ENCODE measurements at places on chromosomes 11 and 22.

DNA sequence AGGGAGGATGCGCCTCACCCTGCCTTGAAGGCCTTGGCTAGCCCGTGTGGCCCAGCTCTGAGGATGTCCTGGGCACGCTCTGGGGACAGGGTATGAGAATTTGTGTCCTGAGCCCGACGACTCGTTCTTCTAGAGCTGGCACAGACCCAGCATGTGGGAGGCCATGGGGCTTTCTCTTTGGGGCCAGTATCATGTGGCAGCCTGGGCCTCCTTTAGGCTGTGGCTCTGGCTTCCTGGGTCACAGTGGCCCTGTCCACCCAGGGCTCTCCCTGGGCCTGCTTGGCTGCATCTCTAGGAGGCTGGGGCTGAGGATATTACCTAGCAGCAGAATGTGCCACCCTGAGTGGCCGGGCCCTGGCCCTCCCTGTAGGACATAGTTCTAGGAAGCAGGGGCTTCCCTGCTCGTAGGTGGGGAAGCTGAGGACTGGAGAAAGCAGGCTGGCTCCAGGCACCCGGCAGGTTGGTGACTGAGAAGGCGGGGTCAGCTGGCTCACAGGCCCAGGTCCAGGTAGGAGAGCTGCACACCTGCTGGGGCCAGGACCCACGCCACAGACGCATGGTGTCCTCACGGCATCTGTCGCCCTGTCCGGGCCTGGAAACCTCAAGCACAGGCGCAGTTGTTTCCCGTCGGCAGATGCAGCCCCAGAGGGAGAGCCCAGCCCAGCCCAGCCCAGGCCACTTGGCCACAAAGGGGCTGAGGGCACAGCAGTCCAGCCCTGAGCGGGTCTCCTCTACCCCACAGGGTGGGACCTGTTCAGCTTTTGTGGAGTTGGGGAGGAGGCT lies 6.8 kb downstream of the CCDC188 start:
- no peak for DNase-seq

DNA sequence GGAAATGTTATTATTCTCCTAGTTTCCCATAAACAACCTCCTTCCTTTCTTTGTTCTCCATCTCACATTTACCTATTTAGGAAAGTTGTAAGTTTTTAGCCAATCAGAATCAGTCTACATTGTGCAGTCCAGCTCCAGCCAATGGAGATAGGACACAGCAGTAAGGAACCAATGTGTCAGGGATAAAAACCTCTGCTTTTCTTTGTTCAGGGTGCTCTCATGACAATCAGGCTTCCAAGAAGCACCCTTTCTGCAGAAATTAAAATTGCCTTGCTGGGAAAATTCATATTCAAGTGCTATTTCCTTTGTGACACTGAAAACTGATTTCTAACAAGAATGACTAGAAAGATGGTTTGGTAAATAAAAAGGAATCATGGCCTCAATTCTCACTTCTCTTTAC lies 14.6 kb downstream of the SCGB2A1 start:
- no peak for DNase-seq

- DNase-seq: no peak
These were observed 603.7 kb upstream of the LUZP2 start for GRCh38 chr11:23893126-23893525.

GRCh38 chr11:86171627-86172026 lies 72.9 kb upstream of the EED start:
- DNase-seq: no peak

GRCh38 chr11:1935156-1936071 lies 11.7 kb upstream of the MRPL23 start:
- DNase-seq: no peak

GRCh38 chr11:113796663-113797259 lies 17.2 kb downstream of the CLDN25 start:
- DNase-seq: peak; percentile 73

DNA sequence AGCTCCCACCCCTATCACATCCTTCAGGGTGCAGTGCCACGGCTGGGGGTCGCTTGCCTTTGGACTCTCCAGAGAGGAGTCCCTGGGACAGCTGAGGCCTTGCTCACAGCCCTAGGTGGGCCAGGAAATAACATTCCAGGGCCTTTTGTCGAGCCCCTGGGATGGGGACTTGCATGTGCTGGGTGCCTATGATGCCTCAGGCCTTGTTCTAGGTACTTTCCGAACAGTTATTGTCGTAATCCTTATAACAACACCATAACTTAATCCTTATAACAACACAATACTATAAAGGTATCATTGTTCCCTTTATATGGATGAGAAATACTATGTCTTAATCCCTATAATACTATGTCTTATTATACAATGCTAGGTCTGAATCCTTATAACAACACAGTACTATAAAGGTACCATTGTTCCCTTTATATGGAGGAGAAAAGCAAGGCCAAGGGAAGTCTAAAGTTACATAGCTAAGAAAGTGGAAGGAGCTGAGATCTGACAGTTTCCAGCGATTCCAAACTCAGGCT lies 236.5 kb downstream of the ST3GAL4 start:
- DNase-seq: no peak

DNA sequence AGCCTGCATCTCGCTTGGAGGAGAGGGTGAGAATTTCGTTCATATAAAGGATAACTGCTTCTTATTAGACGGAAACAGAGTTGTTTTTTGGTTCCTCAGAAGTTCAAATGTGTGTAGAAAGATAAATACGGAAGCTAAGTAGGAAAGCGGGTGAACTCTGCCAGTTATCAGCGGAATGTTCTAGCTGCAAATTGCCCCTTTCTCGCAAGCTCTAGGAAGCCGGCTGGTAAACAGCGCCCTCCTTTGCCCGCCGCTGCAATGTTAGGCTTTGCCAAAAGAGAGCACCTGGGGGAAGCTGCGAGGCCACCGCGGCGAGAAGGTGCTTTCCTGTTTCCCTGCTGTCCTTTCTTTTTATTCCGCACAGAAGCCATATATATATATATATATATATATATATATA lies 67.0 kb downstream of the IGLL5 start:
- DNase-seq: peak; percentile 23

DNA sequence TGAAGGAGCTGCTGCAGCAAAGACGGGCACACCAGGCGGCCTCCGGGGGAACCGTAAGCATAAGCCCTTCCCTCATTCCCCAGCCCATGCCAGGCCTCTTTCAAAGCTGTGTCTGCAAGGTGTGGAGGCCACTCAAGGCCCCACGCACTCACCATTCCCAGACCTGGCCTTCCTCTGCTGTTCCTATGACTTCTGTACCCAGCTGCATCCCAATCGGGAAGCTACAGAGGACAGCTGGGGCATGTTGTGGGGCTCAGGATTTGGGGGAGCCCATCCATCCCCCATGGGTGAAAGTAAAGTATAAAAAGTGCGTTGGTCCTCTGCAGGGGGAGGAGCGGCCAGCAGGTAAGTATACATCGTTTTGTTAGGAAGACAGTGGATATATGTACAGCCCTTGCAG lies 2.2 kb downstream of the POU2AF3 start:
- DNase-seq: no peak

DNA sequence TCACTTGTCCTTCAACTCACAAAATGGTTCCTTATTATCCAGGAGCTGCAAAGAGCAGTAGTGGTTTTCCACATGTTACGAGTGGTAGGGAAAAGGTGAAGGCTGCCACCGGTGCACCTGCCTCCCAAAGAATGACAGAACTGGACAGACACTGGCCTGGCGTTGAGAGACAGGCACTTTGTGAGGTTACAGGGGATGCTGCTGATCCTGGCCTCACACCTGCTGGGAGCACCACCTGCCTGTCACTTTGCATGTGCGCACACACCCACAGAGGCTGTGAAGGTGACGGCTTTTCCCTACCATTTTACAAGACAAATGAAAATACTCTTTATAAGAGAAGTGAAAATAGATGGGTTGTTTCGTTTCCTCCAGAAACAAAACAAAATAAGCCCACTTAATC lies 175.3 kb upstream of the B3GAT1 start:
- DNase-seq: no peak

- DNase-seq: no peak
These were observed 62.7 kb downstream of the MICAL2 start for GRCh38 chr11:12173111-12173510.

GRCh38 chr11:133600786-133601185 lies 68.5 kb upstream of the OPCML start:
- no peak for DNase-seq

- no peak for DNase-seq
These were observed at the start of gene MPEG1 for GRCh38 chr11:59212744-59213631. MPEG1 (minus strand) TSS chr11:59212927; CDS start chr11:59212865, 62 bp downstream.

- DNase-seq: no peak
These were observed 42.8 kb upstream of the DKK3 start for GRCh38 chr11:12051287-12051662.

- DNase-seq: peak; percentile 15
These were observed 10.3 kb upstream of the UCP3 start for GRCh38 chr11:74019104-74019738.

GRCh38 chr11:58658623-58659022 lies 36.2 kb downstream of the CNTF start:
- no peak for DNase-seq

- DNase-seq: peak; percentile 53
These were observed 43.3 kb downstream of the USP35 start for GRCh38 chr11:78231962-78232501.

DNA sequence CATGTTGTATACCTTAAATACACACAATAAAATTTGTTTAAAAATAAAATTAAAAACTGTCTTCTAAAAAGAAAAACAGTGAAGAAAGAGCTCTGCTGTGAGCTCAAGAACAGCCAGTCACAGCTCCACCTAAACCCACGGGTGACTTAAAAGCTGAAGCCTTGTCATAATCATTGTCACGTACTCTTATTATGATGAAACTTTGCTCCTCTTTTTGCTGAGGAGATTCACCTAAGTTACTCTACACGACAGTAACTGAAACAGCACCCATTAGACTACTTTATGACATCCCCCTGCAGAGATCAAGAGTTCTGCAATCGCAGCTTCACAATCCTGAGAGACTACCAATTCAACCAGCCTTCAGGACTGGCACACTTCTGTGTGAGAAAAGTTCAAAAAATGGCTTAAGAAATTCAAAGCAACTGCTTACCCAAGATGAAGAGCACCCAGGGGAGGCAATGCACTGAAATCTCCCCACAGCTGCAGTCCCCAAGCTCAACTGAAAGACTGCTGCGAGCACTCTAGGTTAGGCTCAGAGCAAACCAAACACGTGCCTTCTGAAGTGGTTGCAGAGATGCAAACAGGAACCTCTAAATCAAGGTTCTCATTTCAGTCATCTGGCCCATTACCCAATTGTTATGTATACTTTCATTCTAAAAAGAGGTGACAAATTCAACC lies at the start of gene JAML:
TSS of gene JAML (minus strand) at position 501 of the 678 bp plus-strand sequence. CDS start 10,145 bp downstream, outside the sequence.
- DNase-seq: no peak

DNA sequence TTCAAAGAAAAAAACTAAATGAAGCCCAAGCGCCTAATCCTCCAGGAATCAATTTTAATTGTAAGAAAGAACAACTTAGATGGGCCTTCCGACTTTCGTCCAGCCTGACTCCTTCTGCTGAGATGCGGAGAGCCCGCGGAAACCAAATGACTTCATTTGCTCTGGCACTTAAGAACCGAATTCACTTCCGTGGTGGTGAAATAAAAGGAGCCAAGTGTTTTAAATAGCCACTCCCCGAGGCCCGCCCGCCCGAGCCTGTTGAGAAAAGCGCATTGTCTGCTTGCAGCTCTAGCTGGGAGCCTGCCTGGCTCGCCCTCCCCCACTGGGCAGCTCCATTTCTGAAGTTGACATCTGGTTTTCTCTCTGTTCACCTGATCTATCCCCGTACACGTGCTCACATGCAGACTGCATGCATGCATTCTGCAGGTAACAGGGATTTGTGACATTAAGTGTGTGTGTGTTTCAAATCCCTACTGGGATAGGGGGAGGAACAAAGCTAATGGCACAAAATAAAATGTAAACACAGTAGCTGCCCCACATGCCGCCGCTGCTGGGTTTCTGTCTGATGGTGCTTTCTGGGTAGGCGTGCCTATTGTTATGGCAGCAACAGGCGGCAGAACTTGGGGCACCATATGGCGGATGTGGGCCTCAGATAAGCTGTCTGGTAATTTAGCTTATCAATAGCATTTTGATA lies 6.2 kb downstream of the TEAD1 start:
- peak; percentile 96 for DNase-seq

DNA sequence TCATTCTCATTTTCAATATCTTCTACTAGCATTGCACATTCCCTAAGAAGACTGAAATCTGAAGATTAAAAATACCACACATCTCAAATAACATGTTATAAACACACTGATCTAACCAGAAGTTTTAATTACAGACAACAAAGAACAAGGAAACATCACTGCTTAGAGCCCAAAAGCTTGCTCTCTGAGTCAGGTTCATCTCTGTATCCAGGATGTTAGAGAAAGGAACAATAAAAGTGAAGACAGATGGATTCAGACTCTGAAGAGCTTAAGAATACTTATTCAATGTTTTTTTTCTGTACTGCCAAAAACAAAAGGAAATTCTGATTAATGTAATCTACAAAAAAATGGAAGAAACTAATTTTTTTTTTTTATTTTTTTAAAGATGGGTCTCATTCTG lies 16.5 kb downstream of the RDX start:
- DNase-seq: peak; percentile 12

DNA sequence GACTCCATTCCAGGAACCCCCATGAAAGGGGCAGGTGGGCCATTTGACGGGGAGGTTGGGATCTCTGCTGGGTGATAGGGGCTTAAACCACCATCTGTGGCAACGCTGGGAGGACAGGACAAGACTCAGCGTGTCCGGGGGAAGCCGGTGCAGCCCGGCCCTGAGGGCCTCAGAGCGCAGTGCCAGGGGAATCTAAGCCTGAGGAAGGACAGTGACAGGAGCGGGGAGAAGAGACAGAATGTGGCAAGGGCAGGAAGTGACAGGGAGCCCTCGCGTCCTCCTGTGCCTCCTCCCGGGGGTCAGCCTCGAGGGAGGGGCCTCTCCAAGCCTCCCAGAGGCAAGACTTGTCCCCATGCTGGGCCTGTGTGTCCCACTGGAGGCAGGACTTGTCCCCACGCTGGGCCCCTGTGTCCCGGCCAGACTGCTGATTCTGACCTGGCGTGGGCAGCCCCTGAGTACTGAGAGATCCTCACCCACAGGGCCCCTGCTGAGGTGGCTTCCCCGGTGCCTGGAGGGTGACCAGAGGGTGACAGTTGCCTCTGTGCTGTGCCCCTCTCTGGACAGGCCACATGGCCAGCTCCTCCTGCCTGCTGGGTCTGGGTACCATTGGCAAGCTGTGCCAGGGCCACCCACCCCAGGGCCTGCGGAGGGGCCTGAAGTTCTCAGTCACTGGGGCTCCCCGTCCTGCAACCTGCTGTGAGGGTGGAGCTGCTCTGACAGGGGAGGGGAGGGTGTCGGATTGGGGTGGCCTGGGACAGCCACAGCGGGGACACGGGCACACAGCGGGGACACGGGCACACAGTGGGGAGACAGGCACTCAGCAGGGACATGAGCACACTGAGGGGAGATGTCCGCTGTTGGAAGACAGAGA lies 676.2 kb downstream of the BRD1 start:
- no peak for DNase-seq

- peak; percentile 97 for DNase-seq
These were observed 116.3 kb upstream of the RCN1 start for GRCh38 chr11:31974366-31975136.

Measured in GM23248 (cell line).